Body of pancreas (tissue), 4 donors: ENCODE measurements at places on chromosomes 16 and 17.
A peak's percentile ranks its signal among the peaks of the same experiment; 100 is the strongest.

DNA sequence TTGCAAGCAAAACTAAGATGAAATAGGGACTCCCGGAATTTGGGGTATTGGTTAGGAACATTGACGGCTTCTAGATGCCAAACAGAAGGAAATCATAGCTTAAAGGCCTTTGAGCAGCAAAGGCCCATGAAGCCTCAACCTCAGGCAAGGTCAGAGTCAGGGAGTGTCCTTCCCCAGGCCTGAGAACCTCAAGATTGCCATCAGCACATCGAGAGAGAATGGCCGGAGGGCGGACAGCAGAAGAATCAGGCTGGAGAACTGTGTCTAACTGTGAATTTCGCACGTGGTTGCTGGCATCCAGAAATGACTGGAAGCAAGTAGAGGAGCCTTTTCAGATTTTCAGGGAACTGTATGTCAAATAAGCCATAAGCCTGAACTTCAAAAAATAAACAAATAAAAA, 24.8 kb upstream of the ANKRD40CL start:
- DNase-seq = no peak

GRCh38 chr17:33120103-33120502, 128.5 kb downstream of the SPACA3 start:
- no peak for DNase-seq

DNA sequence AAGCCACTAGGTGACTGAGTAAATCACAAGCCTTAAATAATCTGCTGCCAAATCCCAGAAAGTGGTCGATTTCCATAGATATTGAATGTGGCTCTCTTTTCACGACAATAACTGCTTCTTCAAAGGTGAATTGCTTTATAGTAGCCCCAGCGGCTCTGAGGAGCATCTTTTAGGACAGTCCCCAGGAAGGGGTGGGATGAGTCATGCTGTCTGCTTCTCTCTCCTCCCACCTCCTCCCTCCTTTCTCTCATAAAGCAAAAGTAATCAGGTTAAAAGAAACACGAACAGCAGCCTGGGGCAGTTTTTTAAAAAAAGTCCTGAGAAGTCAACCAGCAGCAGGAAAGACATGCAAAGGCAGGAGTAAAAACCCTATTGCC, 1.8 kb downstream of the KIAA0513 start:
- no peak for DNase-seq

DNA sequence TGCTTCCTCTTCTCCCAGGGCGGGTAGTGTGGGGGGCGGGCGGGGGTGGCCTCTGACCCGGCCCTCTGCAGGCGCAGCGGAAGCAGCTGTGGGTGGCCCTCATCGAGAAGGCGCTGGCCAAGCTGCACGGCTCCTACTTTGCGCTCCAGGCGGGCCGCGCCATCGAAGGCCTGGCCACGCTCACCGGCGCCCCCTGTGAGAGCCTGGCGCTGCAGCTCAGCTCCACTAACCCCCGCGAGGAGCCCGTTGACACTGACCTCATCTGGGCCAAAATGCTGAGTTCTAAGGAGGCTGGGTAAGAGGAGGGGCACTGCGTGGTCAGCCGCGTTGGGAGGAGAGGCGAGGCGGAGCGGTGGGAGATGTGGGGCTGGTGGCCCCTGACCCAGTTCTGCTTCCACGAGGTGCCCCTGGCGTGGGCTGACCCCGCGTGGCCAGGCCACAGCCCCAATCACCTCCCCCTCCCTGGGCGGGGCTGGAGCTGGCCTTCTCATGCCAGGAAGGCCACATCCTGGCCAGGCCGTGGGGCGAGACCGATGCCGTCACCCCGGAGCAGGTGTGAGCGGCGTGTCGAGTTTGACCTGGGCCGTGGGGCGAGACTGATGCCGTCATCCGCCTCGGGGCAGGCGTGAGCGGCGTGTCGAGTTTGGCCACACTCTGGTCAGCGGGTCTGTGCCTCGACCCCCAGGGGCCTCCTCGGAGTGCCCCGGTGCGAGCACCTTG, 10.5 kb upstream of the PRR35 start:
- DNase-seq = no peak

DNA sequence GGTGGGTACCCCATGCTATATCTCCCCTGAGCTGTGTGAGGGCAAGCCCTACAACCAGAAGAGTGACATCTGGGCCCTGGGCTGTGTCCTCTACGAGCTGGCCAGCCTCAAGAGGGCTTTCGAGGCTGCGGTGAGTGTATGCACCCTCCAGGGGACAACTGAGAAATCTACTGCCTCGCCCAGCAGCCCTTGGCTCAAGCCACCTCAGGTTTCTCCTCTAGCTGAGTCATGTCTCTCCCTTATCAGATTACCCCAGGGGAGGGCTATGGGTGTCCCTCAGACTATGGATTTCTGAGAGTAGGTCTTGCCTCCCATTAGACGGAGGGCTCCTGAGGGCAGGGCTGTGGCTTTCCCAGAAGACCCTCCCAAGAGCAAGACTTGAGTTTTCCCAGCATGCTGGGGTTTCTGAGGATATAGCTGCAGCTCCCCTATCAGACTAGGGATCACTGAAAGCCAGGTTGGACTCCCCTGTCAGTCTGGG, 6.7 kb downstream of the NEK8 start:
- no peak for DNase-seq

- no peak for DNase-seq
Observed at GRCh38 chr16:2535625-2536013, 2.2 kb upstream of the PDPK1 start.

DNA sequence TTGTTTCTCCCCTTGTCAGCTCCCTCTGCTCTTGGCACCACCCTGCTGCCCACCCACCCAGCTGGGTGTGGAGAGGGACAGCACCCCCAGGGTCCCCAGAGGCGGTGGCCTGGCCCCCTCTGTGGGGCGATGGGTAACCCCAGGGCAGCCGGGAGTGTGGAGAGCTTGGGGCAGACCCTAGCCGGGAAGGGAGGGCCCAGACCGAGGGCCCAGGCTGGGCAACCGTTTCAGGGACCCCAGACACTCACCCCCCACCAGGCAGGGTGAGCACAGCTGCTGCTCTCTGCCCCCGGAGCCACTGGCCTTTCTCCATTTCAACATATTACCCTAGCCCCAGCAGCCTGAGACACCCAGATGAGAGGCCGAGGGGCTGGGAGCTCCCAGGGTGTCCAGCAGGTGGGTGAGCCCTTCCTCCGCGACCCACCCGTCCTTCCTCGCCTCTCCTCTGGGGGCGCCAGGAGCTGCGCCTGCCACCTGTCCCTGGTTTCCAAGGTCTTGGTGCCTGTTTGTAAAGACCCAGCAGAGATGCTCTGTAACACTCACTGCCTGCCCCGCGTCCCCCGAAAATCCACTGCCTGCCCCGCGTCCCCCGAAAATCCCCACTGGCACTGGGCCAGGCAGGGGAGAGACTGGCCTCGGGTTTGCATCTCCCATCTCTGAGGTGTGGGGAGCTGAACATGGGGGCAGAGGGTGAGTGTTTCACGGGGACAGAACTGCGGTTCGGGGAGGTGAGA, 45.4 kb downstream of the BAHCC1 start:
- DNase-seq = no peak

DNA sequence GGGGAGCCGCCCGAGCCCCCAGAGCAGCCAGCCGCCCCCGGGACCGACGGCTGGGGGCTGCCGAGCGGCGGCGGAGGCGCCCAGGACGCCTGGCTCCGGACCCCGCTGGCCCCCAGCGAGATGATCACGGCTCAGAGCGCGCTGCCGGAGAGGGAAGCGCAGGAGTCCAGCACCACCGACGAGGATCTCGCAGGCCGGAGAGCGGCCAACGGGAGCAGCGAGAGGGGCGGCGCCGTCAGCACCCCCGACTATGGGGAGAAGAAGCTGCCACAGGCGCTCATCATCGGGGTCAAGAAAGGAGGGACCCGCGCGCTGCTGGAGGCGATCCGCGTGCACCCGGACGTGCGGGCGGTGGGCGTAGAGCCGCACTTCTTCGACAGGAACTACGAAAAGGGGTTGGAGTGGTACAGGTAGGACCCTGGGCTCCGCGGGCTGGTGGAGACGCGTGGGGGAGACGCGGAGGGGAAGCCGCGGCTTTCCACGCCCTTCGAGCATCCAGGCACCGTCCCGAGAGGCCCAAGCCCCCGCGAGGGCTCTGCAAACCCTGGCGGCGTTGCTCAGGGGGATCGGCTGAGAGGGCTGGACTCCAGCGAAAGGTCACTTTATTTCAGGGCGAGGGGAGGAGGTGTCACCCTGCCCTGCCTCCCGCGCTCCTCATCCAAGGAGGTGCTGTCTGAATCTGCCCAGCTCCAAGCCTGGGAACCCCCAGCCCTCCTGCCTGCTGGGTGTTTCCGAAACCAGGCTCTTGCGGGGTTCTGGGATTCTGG, 1.2 kb downstream of the HS3ST4 start:
- no peak for DNase-seq

- DNase-seq = no peak
Observed at GRCh38 chr17:17722081-17722905, 41.0 kb downstream of the RAI1 start.

DNA sequence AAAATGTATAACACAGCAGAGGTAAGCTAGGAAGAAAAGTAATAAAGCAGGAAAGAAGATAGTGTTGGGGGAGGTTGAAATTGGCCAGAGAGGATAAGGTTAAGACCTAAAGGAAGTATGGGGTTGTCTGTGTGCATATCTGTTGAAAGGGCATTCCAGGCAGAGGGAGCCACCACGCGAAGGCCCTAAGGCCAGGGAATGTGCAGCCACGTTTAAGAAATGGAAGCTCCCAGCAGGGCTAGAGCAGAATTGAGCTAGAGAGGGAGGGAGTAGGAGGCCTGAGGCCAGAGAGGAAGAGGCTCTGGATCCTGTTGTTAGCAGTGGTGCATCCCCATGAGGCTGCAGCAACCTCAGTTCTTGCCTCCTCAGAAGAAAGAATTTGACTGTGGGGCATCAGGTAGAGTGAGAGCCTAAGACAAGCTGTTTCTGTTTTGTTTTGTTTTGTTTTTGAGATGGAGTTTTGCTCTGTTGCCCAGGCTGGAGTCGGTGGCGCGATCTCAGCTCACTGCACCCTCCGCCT, 59.0 kb upstream of the CACNG5 start:
- DNase-seq = no peak

GRCh38 chr17:9878786-9879525, 26.1 kb downstream of the RCVRN start:
- no peak for DNase-seq

- no peak for DNase-seq
Observed at GRCh38 chr16:25092441-25092840, 19.1 kb upstream of the LCMT1 start.

DNA sequence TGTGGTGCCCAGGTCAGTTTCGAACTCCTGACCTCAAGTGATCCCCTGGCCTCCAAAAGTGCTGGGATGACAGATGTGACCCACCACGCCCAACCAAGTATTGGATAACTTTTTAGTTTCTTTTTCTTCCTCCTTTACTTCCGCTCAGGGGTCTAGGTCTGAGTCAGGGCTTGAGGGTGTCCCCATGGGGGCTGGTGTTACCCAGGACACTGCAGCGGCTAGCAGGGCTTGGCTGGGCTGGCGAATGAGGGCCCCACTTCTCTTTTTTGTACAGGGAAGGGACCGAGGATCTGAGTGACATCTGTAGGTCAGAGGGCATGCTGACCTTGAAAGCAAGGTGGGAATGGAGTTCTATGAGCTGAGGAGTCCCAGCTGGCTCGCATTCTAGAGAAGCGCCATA, 24.9 kb downstream of the RAB11FIP3 start:
- DNase-seq = no peak

GRCh38 chr17:77266891-77267341, 126.1 kb downstream of the SEC14L1 start:
- no peak for DNase-seq

- DNase-seq = peak; percentile 64
Observed at GRCh38 chr16:53098526-53099317, 43.9 kb downstream of the CHD9 start.

DNA sequence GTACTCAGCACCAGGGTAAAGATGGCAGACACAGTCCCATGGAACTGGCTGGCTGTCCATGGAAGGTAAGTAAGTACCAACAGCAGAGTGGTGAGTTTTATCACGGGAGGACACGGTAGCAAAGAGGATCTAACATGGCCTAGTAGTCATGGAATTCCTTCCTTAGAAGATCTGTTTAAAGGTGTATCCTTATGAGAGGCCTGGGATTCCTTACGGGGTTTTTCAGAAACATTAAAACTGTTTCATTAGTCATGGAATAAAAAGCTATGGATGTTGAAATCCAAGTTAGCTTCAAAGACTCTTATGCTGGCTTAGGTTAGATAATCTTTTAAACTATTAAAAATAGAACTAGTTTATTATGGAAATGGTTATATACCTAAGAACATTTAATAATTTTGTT, 7.4 kb downstream of the FTO start:
- no peak for DNase-seq

DNA sequence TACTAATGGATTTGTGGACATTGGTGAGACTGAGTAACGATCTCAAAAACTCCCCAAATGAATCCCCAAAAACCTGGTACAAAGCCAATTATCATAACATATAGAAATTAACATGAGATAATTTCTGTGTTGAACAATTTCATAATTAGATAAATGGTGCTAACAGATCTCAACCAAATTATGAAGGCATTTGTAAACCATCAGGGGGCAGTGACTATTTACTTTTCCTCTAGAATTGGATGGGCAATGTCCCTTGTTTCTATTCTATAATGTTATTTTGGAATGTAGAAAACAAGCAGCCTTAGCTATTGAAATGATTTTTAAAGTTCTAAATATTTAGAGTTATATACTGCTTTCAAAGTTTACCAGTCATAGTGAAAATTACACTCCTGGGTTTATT, 57.8 kb downstream of the MYH10 start:
- no peak for DNase-seq

- no peak for DNase-seq
Observed at GRCh38 chr16:89423681-89424260, 66.6 kb downstream of the ANKRD11 start.

- no peak for DNase-seq
Observed at GRCh38 chr17:64369007-64369893, 21.4 kb downstream of the PECAM1 start.

DNA sequence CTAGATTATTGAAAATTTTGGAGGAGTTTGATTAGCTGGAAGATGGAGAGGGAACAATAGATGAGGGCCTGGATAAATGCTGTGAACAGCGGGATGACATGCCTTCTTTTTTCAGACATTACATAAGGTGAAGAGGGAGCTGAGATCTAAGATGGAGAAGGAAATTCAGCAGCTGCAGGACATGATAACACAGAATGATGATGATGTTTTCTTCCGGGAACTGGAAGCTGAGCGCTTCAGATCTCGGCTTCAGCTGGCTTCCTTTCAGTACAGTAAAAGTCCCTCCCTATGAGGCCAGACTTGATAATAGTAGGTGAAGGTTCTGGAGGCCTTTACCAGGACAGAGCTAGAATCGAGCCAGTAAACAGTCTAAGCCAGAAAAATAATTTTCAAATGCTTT, 30.7 kb downstream of the CEP95 start:
- no peak for DNase-seq

DNA sequence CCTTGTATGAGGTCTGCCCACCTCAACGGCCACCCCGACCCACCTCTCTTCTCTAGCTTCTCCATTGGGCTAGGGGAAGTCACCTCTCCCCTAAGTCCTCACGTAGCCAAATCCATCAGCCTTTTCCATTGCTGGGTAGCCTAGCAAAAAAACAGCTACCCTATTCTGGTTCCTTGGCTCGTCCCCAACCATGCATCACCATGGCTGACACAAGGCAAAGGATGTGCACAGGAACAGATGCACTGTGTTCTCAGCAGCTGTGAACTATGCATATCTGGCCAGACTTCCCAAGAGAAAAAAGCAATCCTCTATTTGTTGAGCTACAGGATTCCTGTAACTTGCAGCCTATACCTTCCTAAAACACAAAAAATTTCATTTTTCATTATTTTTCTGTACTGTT, 22.0 kb upstream of the FLCN start:
- DNase-seq = no peak
